ENCODE measurements at places on chromosomes 1 and 21.

- DNase-seq: no peak
Observed at GRCh38 chr1:3904006-3904842, 4.2 kb upstream of the C1orf174 start.

- DNase-seq: no peak
Observed at GRCh38 chr1:65198096-65198495, 50.1 kb downstream of the AK4 start.

DNA sequence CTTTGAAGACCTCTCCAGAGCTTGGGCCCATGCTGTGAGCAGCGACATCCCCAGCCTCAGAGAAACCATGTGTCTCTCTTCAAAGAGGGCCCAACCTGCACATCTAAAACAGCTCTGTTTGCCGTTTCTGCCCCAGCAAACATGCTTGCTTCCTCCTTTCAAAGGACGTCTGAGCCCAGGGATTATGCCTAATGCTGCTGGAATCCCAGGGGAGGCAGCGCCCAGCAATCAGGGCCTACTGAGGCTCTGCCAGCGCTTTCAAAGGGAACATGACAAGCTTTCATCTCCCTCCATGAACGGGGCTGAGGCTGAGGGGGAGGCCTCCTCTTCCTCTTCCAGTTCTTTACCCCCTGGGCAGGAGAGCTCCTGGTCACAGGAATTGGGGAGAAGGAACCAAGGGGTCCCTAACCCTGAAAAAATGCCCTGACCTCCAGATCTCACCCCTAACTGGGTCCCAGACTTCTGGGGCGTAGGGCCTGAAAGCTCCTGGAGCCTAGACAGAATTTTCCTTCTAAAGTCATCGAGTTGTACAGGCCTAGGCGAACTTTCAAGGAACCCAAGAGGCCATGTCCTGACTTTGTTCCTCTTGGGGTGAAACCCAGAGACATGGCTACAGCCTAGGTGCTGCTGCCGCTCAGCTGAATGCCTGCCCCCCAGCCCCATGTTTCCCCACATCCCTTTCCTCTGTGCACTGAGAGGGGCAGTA is 13.4 kb upstream of the ASCL5 start:
- peak; percentile 71 for DNase-seq

DNA sequence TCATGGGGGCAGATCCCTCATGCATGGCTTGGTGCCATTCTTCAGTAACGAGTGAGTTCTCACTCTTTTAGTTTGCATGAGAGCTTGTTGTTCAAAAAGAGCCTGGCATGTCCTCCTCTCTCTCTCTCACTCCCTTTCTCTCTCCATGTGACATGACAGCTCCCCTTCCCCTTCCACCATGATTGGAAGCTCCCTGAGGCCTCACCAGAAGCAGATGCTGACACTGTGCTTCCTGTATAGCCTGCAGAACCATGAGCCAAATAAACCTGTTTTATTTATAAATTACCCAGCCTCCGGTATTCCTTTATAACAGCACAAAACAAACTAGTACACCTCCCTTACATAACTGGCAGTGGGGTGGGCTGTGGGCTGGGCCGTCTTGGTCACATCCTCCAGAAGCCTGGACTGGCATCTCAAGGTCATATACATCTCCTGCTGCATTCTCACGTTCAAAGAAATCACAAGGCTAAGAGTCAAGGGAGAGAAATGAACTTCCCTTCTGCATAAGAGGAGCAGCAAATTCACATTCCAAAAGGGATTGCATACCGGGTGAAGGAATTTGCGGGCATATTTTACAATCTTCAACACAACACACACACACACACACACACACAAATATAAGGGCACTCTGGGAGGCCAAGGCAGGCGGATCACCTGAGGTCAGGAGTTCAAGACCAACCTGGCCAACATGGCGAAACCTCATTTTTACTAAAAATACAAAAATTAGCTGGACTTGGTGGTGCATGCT is 2.3 kb upstream of the CCSAP start:
- no peak for DNase-seq

GRCh38 chr1:56432166-56432971 is 147.0 kb downstream of the PLPP3 start:
- DNase-seq: no peak

DNA sequence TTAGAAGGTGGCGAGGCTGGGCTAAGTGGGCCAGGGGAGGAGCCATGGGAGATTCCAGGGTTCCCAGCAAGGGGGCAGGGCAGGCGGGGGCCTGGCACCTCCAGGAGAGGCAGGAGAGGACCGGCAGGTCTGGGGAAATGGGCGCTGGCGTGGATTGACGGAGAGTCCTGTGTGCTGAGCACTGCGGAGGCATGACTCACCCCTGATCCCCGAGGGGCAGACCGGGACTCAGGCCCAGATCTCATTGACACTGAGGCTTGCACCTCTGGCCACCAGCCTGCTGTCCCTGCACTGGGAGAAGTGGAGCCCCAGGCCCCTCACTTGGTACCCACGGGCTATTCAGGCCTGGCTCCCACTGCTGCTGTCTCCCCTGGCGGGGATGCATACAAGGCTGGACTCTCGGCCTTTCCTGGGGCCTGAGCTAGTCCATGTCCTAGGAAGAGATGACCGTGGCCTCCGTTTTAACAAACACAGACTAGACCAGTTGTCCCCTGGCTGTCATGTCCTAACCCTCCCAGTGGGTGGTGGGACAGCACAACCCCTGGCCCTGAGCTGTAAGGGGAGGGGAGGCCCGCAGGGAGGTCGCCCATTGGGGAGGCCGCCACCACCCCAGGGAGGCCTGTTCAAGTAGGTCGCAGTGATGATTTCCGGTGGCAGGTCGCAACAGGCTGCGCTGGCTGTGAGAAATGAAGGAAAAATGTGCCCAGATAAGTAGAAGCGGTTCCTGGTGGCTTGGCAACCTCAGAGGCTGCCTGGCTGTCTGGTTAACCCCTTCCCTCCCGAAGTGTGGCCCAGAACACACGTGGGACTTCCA is 39.7 kb downstream of the RIPK4 start:
- peak; percentile 41 for DNase-seq

DNA sequence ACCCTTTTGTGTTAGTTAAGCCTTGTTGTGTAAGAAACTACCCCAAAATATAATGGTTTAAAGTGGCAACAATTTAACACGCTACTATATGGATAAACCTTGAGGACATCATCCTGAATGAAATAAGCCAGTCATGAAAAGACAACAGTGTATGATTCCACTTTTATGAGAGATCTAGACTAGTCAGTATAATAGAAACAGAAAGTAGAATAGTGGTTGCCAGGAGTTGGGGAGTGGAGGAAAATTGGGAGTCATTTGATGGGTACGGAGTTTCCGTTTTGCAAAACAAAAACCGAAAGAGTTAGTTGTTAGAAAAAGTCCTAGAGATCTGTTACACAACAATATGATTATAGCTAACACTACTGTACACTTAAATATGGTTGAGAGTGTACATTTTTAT is 16.0 kb upstream of the CHIA start:
- no peak for DNase-seq

- no peak for DNase-seq
Observed at GRCh38 chr1:159960721-159961381, 6.8 kb upstream of the SLAMF9 start.

GRCh38 chr1:235659186-235659771 is 9.7 kb upstream of the GNG4 start:
- DNase-seq: no peak

GRCh38 chr1:90476994-90477393 is 240.1 kb downstream of the BARHL2 start:
- no peak for DNase-seq

- DNase-seq: no peak
Observed at GRCh38 chr1:34683616-34684015, 71.2 kb upstream of the GJB5 start.

GRCh38 chr1:227792216-227793078 is 23.0 kb upstream of the PRSS38 start:
- DNase-seq: no peak

GRCh38 chr1:208207388-208208131 is 36.6 kb downstream of the PLXNA2 start:
- no peak for DNase-seq

GRCh38 chr1:54171016-54171415 is 18.2 kb upstream of the CDCP2 start:
- DNase-seq: no peak

DNA sequence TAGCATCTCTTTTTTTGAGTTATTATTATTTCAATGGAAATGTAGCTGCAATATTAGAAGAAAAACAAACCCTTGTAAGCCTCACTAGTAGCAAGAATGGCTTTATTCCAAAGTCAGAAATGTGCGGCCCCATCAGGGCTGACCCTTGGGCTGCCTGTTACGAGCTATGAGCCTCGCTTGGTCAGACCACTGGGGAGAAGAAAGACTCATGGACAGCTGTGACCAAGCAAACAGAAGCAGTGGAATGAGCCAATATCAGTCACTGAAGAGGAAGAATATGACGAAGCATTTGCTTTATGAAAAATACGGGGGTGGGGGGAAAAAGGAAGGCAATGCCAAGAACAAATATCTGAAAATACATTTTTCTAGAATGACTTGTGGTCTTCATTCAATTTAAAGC is 504.5 kb downstream of the LMO4 start:
- no peak for DNase-seq

DNA sequence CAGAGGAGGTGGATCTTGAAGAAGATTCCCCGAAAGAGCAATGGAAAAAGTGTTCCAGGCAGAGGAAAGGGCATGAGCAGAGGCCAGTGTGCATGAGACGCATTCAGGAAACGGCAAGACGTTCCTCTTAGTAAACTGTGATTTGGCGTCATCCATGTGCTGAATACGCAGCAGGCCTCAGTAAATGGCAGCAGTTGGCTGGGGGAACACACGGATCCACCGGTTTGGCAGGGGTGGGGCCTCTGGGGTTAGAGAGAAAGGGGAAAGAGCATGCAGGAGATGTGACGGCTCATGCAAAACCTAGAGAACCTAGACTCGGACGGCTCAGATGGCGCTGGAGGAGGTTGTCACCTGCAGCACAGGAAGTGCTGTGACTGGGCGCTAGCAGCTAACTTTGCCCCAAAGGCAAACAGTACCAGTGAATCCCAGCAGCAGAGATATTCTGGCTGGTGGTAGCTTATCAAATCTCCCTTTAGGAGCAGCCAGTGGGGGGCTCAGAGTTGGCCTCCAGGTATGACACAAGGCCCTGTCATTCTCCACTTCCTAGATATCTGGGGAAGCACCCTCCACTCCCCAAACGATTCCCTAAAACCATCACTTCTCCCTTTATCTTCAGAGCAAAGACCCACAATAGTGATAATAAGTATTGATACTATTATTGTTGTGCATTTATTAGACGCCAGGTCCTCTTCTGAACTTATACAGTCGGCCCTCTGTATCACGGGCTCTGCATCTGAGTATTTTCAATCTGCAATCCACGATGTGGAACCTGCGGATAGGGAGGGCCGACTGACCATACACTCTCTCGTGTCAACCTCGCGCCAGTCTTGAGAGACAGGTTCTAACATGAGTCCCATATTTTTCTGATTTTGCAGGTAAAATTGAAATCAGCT is 7.6 kb downstream of the LAPTM5 start:
- no peak for DNase-seq

DNA sequence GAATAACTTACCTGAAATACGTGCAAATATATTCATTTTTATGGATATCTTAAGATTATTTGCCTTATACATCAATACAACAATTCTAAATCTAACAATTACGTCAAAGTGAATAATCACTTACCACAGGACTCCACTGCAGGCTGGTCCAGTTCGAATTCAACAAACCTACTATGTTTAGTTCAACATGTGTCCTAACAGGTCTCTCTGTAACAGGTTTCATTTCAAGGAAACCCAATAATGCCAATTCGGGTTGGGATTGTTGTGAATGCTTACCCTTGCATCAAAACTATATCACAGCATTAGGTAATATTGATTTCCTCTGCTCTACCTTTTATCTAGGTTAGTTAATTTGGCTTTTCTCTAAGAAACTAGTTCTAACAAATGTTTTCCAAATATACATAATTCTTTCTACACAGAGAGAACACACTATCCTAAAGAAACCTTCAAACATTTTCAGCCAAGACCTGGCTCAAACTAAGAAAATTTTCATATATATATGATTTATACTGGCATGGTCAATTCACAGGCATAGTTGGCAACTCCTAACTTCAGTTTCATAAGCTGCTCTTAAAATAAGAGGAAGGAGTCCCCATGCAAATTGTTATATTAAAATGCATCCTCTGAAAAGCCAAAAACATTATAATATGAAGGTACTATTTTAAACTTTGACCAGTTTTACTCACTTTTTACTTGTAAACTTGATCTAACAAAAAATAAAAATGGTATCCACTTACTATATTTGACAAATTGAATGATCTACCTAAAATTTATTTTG is 4.5 kb downstream of the IVNS1ABP start:
- DNase-seq: no peak

DNA sequence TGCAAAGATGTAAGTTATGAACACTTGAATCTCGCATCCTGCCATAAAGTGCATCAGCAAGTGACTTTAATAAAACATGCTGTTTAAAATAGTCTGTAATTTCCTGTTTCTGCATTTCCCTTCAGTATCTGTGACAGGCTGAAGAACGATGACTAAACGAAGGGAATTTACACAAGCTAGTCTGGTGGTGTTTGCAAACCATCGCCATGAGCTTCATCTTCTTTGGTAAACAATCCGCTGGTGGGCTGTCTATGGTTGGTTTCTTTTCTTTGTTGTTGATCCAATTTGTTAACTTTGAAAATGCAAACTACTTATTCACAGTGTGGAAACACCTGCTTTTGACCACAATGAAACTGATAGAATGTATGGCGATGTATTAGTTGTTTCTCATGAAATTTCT is 13.9 kb downstream of the SERTAD4 start:
- DNase-seq: no peak

DNA sequence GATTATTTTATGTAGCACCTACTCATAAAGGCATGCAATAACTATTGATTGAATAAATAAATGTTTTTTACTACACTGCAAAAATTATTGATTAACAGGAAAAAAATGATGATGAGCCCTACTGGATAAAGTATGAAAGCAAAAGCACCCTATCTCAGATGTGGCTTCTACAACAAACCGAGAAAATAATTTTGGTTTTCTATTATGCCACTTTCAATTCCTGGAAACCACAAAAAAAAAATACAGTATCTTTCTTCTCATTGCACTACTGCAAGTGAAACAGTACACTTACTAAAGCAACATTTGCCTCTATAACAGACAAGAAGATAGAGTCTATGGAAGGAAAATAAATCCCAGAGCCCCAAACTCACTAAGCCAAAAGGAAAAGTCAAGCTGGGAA is 1882.4 kb downstream of the NCAM2 start:
- no peak for DNase-seq

GRCh38 chr1:81989524-81989923 is 188.8 kb downstream of the ADGRL2 start:
- no peak for DNase-seq

GRCh38 chr1:198087831-198088230 is 69.0 kb upstream of the NEK7 start:
- no peak for DNase-seq

DNA sequence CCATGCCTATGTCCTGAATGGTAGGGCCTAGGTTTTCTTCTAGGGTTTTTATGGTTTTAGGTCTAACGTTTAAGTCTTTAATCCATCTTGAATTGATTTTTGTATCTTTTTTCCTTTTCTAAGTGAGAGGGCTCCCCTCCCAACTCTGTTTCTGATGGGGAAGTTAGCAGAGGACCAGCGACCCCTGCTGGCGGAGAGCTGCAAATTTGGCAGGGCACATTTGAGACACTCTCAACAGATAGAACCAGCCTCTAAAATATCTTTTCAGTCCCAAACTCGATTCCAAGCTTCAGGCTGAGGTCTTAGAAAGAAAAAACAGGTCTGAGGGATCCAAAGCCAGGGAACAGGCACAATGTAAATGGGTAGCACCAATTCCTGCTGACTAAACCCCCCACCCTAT is 32.5 kb downstream of the LRRC3 start:
- no peak for DNase-seq

All from NCI-H1436 (cell line).